ENCODE measurements at places on chromosomes 1 and 21.

GRCh38 chr21:41506611-41507520 is 1.1 kb downstream of the TMPRSS2 start:
- no peak for DNase-seq

DNA sequence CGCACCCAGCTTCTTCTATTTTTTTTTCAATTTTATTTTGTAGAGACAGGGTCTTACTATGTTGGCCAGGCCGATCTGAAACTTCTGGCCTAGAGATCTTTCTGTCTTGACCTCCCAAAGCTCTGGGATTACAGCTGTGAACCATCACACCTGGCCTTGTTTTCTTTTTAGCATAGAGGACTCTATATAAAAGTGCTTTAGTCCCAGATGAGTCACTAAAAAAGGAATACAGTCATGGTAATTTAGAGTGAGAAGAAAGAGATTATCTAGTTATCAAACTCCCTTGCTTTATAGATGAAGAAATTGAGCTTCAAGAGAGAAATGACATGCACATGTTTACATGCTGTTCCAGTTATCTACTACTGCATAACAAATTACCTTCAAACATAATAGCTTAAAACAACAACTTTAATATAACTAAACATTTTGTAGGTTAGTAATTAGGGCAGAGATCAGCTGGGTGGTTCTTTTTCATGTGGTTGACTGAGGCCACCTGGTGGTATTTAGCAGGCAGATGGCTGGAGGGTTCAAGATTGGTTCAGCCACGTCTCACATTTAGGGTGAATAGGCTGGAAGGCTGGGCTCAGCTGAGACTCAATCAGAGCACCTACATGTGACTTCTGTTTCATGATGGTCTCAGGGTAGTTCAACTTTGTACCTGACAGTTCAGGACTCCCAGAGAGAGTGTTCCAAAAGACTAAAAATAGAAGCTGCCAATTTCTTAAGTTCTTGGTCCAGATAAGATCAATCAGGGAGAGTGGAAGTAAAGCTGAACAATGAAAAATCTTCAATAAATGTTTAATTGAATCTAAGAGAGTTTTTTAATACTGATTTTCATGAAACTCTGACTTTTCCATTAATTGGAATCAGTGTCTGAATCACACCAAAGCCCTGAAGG is 16.9 kb upstream of the MTF2 start:
- no peak for DNase-seq

- DNase-seq, result no peak
Measured at GRCh38 chr1:225242611-225243010, 185.2 kb downstream of the LBR start.

DNA sequence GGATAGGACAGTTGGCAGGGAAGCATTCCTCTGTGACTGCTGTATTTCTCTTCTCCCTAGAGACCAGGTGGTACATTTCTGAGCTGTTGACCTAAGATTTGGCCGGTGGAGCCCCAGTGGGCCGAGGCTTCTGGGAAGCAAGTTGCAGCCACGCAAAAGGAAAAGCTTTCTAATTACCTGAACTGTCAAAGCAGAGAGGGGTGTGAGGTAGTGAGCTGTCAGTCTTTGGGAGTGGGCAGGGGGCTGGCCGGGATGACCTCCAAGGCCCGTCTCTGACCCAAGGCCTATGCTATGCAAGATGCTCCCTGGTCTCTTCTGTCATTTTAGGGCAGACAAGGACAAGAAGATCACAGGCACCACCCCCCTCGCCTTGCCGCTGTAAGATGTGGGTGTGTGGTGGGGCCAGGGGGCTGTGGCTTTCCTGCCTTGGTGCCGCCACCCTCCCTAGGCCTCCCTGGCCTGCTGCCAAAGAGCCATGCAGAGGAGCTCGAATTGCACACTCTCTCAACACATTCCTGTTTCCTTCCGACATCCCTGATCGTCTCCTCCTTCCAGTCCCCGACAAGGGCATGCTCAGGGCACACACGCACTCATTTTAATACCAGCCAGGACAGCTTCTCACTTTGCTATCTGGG is 7.7 kb downstream of the PADI1 start:
- no peak for DNase-seq

DNA sequence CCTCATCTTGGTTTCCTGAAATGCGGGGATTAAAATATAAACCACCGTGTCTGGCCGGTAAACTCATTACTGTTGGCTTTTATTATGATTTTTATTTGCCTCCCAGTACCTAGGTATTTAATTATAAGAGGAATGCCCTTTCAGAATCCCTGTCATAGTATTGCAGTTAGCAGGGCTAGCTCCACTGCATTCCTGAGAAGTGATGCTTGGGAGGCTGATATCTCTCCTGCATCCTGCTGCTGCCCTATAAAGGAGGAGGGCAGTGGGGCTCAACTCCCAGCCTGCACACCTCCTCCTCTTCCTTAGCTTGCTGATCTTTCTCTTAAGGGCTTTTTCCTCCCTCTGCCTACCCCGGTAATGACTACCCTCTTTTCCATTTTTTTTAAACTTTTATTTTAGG is 19.9 kb upstream of the DISC1 start:
- no peak for DNase-seq

- DNase-seq, result no peak
Measured at GRCh38 chr1:55446351-55446750, 231.2 kb upstream of the USP24 start.

GRCh38 chr1:57632401-57632800 is 208.5 kb upstream of the DAB1 start:
- no peak for DNase-seq

DNA sequence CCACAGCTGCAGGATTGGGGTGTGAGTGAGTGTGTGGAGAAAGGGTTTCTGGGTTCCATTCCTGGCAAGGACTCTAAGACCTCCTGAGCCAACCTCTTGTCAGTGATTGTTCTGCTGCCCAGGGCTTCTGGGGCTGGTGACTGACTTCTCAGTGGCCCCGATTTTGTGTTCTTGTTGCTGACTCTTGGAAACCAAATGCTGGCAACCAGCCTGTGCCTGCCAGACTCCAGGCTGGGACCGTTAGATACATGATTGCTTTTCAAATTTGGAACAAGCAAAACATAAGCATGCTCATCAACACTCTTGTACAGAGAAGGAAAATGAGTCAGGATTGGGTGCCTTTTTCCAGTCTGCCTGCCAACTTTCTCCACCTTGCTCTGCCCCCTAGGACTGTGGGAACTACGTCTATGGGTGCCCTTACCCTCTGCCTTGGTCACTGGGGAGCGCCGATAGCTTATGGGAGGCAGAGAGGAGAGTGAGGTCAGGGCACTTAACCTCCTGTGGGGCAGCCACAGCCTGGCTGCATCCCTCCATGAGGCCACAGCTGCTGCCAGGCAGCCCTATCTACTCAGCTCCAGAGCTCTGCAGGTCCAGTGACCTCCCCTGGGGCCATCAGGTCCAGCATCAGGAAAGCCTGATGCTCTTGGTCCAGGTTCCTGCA is 39.3 kb upstream of the EPS8L3 start:
- peak; percentile 72 for DNase-seq

DNA sequence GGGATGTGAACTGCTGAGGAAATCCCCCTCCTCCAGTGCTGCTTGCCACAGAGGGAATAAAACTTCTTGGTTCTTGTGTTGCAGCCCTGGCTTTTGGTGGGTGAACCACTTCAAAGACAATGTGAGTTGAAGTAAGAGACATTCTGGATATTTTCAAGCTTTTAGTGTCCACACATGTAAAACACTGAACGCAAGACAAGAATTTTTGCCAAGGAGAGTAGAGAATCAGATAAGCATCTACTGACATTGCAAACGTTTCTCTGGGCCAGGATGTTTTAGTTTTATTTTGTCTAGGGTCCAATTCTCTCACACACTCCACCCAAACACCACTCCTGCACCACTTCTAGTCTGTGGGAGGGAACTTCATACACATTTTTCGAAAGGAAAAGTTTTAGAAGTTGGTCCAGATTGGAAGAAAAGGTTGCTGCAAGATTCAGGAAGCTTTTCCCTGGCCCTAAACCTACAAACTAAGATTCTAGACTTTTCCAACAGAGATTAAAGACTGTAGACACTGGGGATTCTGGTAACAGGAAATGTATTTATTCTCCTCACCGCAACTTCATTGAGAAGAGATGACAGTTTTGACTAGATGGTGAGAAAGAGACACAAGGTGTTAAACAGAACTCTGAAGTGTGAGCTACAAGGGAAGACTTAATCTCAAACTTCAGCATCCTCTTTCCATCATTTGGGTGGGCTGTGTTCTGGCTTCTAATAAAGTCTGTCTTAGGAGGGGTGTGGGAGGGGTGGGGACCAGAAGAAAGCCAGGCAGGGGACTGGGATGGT is 16.1 kb downstream of the FASLG start:
- DNase-seq, result no peak

DNA sequence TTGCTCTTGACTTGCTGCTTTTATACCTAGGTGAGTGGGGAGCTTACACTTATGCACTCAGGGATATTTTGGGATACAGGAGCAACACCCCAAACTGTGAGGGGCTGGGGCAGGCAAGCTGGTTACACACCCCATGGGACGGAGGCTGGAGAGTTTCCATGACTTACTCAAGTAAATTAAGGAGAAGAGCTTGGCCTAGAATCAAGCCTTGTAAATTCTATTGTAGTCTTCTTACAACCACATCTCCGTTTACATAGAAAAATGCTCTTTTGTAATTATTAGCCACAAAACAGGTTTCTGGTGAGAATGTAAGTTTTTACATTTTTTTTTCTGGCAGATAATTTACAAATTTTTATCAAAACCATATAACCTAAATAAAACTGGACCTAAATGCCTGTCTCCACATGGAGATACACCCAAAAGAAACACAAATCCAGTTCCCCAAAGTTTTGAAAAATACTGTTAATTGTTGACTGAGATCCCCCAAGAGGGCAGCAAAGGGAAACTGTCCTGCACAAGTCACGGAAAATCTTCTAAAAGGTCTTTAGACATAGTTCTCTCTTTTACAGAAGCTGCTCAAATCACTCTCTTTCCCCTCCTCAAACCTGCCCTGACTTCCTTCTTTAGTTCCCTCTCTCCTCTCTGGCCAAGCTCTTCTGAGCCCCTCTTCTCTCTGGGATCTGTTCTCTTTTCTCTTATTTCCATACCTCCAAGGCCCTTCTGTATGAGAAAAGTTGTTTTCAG is 134.0 kb downstream of the HIVEP3 start:
- no peak for DNase-seq

- DNase-seq, result no peak
Measured at GRCh38 chr1:85623061-85623471, 42.5 kb downstream of the CCN1 start.

- no peak for DNase-seq
Measured at GRCh38 chr1:151721788-151722510, 627 bp downstream of the RIIAD1 start.

DNA sequence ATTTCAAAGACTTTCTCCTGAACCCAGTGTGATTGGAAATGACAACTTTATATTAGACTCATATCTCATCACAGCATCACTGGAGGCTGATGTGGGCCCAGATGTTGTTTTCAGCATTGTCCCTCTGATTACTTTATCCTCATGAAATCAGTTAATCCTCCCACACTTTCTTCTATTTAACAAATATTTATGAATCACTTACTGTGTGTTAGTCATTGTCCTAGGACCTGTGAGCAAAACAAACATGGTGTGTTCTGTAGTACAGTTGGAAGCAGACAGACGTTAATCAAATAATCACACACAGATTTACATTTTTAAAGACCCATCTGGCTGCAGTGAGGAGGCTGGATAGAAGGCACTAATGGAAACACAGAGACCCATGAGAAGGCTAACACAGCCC is 383.7 kb downstream of the PRDM2 start:
- no peak for DNase-seq

DNA sequence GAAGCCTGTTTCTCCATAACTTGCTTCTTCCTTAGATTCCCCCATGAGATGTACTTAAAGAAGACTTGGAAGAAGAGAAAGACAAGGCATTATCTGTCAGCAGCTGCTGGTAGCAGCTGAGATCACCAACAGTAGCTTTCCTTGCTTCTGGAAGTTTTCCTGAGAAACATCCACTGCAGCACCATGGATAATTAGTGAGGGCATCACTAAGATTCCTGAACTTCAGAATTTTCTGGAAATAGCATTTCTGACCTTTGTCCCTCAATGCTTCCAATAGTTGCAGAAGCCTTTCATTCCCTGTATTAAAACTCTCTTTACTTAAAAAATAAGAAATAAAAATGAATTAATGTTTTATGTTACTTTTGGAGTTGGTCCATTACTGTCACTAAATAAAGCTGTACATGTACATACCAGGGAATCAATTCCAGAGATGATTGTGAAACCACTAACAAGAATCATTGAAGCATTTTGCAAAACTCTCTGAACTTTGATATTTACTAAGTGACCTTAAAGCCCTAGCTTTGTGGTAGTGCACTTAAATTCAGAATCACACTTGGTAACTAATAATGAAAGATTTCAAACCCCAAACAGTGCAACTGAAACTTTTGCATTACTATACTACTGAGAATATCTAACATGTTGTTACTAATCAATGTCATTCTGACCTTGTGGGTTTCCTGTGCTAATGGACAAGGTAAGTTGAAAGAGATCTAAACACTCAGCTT is at the start of gene CFHR4:
Gene CFHR4, plus strand, starts transcription at position 538 of the 725 bp plus-strand sequence. Its CDS starts 99 bp downstream, at position 637.
- DNase-seq, result no peak

DNA sequence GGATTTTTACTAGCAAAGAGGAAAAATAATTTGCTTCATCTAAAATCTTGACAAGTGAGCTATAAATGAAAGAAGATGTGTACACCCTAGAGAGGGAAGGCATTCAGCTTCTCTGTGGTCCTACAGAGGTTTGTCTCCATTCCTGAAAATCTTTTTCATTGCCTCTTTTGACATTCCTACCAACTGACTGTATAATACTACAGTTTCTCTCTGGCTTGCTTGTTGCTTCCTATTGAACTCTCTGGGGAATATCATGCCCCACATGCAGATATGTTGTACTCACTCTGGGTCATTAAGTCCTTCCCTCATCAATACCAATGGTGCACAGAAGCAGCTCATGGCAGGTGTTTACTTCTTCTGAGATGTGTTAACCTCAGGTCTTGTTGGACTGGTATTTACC is 371.2 kb upstream of the PLXNA2 start:
- no peak for DNase-seq

DNA sequence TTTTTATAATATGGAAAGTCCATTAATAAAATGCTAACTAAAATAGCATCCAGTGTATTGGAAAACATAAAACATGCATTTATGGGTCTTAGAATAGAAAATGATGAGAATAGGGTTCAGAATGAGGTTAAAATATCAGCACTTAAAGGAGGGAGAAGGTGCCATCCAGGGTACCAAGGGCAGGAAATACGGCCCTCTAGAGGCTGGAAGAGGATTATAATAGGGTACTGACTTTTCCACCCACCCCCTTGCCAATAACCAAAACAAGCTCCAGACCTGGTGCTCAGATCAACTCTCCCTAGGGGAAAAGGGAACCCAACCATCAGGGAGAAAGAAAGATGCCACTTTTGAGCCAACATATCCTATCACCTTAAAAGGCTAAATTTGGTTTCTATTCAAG is 26.7 kb downstream of the ASTN1 start:
- DNase-seq, result no peak

DNA sequence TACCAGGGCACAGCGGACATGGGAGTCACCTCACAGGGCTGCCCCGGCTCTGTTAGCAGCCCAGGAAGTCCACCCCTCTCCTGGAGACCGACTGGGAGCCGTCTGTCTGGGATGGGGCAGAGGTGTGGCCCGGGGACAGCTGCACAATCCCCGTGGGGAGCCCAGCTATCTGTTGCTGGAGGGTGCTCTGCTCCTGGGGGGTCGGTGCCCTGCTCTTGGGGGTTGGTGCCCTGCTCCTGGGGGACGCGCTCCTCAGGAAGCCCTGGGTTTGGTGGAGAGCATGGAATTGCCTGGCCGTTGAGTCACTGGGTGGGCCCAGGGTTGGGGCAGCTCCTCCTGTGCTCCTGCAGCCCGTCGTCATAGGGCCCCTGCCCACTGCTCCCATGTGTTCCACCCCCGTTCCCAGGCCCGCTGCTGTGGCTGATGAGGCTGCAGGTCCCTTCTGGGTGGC is 39.3 kb downstream of the AGPAT3 start:
- DNase-seq, result no peak
